Stimulated activated naive B cell treated with anti-CD40 and anti-IgM and Interleukin-4, amounts not matched to agents 10 μg/mL and 1 μg/mL and 100 μg/mL, for 72 hours (primary cell): ENCODE measurements at places on chromosomes 3 and 15.

- no peak for DNase-seq
Observed at GRCh38 chr15:32824777-32825176, 107.0 kb downstream of the GREM1 start.

GRCh38 chr3:191348098-191348497 lies 17.8 kb upstream of the UTS2B start:
- DNase-seq = no peak

DNA sequence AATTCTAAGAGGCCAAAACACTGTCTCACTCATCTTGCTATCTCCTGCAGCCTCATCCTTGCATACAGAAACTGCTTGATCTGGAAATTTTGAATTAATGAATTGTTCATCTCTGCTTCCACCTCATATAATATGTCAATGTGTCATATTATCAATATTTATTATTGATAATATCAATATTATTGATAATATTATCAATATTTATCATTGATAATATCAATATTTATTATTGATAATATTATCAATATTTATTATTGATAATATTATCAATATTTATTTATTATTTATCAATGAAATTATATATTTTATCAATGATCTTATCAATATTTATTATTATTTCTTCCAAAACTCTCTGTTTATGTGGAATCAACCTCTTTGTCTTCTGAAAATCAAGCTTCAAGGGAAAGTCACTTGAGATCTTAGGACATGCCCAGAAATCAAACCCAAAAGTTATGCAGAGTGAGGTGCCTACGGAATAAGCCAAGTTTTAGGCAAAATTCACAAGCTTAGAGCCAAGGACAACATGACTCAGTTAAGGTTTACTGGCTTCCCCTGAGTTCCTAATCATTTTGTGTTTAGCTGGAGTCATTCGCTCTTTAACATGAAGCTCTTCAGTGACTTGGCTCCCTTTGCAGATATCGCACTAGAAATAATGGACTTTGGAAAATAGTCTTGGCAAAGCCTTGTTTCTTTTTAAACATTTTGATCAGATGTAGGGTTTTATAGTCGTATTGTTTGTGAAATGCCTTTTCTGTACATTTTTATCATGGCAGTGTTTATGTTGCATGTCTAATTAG lies 297.1 kb upstream of the RARB start:
- DNase-seq = no peak

DNA sequence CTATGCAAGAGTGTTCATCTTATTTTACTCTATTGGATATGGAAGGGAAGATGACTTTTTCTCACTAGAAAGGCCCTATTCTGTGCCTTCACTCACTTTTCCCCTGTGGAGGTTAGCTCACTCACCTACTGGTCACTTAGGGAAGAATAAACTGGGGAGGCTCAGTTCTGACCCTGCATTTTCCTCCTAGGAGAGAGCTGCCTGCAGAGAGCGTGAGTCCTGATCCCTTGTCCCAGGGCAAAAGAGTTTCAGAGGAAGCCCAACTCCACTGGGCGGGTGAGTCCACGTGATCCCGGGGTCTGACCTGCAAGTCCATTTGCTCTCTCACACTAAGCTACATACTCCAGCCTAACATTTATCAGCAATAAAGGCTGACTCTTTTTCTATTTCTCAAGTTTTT lies 8.4 kb downstream of the MORC1 start:
- DNase-seq = no peak

DNA sequence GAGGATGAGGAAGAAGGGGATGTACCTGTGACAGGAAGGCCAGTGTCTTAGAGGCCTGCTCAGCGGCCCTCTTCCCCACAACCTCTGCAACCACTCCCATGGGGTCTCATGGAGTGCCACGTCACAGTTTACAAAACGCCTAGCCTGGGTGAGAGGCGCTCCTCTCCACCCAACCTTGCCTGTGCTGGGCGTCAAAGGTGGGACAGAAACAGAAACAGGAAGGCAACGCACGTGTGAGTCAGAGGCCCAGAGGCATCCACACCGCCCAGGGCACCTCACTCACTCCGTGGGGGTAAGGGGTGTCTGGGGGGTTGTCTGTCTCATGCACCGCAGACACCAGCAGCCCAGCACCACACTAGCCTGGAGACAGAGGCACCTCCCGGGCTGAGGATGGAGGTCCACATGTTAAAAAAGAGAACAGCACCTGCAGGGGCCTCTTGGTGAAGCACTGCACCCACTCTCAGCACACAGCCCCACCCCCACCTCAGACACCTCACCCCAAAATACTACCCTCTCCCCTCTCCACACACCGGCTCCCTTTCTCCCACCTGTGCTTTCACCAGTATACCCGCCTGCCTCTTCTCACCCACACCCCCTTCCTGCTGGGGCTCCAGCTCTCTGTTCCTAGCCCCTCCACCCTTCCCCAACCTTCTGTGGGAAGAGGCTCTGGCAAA lies 4.7 kb upstream of the CALML4 start:
- DNase-seq = peak; percentile 32

DNA sequence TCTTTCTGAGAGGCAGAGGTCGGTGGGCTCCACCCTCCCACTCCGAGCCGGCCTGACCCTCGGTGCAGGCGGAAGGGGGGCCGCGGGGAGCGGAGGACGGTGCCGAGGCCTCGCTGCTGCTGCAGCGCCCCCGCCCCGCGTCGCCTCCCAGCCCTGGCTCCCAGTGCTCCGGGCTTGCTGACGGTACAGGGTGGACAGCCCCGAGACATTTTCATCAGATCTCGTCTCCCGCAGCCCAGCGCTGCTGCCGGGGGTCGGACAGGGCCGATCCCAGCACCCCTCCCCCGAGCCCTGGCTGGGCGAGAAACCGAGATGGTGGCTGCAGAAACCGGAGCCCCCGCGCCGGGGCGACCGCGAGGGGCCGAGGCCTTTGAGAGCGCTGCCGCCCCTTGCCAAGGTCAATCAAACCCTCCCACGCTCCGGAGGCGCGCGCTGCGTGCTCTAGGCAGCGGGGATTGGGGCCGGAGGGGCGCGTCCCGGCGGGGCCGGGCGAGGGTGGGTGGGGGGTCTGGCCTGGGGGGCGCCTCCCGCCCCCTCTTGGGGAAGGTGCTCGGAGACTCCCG lies 42.5 kb downstream of the EPHB3 start:
- DNase-seq = no peak

GRCh38 chr3:41751597-41751996 lies 210.3 kb downstream of the ULK4 start:
- DNase-seq = no peak

DNA sequence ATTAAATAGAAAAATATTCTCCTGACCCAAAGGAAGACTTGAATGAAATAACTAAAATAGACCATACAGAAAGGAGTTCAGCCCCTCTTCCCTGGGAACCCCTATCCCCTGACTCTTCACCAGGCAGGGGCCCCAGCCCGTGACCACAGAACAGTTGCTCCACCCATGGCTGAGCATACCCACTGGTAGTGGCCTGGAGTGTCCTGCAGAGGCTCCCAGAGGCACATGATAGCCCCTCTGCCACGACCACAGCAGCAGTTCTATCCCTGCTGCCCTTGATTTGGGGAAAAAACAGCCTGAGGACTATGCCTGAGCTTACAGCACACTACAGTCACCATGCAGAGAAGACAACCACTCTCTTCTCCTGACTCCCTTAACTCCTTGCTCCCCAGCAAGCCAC lies 31.8 kb downstream of the TTC14 start:
- no peak for DNase-seq

GRCh38 chr15:100372739-100373119 lies 31.0 kb upstream of the ADAMTS17 start:
- no peak for DNase-seq

- DNase-seq = no peak
Observed at GRCh38 chr15:73387507-73388255, 18.9 kb upstream of the HCN4 start.

GRCh38 chr3:18747383-18747782 lies 322.2 kb upstream of the SATB1 start:
- no peak for DNase-seq

- DNase-seq = no peak
Observed at GRCh38 chr3:41598402-41599126, 363.3 kb downstream of the ULK4 start.

DNA sequence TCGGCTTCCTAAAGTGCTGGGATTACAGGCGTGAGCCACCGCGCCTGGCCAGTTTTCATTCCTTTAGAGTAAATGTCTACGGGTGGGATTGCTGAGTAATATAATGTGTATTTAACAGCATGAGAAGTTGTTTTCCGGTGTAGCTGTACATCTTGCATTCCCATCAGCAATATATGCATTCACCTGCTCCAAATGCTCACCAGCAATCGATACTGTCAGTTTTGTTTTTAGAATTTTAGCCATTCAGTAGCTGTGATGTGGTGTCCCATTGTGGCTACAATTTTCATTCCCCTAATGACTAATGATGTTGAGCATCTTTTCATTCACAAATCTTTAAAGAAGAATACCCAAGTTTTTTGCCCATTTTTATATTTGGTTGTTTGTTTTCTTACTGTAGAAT lies 134.8 kb upstream of the RGMA start:
- no peak for DNase-seq

DNA sequence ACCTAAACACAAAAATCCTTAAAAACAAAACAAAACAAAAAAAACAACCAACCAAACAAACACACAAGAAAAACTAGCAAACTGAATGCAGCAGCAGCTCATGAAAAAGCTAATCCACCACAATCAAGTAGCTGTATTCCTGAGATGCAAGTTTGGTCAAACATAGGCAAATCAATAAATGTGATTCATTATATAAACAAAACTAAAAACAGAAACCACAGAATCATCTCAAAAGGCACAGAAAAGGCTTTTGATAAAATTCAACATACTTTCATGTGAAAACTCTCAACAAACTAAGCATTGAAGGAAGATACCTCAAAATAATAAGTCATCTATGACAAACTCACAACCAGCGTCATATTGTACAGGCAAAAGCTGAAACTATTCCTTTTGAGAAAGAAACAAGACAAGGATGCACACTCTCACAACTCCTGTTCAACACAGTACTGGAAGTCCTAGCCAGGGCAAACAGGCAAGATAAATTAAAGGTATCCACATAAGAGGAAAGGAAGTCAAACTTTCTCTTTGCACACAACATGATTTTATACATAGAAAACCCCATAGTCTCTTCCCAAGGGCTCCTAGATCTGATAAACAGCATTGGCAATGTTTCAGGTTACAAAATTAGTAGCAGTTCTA lies 495.1 kb upstream of the SGO1 start:
- no peak for DNase-seq

- no peak for DNase-seq
Observed at GRCh38 chr3:31117854-31118253, 223.4 kb upstream of the GADL1 start.

DNA sequence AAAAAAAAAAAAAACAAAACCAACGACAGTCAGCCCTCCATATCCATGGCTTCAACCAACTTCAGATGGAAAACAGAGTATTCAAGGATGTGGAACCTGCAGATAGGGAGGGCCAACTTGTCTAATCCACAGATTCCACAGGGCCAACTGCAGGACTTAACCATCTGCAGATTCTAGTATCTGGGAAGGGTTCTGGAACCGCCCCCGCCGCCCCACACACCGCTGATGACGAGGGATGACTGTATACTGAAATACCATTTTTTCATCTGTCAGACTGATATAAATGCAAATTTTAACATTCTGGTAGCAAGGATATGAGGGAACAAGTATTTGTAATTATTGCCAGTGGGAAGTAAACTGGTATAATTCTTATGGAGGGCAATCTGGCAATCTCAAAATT lies 29.5 kb downstream of the ADPGK start:
- no peak for DNase-seq

GRCh38 chr3:52444860-52445793 lies at the start of gene SEMA3G:
Gene SEMA3G (minus strand): TSS chr3:52445103. CDS start chr3:52445027, 76 bp downstream.
- peak; percentile 65 for DNase-seq

GRCh38 chr15:31435912-31436628 lies 109.4 kb downstream of the KLF13 start:
- peak; percentile 36 for DNase-seq

GRCh38 chr3:112742934-112743333 lies 102.0 kb upstream of the CCDC80 start:
- no peak for DNase-seq

DNA sequence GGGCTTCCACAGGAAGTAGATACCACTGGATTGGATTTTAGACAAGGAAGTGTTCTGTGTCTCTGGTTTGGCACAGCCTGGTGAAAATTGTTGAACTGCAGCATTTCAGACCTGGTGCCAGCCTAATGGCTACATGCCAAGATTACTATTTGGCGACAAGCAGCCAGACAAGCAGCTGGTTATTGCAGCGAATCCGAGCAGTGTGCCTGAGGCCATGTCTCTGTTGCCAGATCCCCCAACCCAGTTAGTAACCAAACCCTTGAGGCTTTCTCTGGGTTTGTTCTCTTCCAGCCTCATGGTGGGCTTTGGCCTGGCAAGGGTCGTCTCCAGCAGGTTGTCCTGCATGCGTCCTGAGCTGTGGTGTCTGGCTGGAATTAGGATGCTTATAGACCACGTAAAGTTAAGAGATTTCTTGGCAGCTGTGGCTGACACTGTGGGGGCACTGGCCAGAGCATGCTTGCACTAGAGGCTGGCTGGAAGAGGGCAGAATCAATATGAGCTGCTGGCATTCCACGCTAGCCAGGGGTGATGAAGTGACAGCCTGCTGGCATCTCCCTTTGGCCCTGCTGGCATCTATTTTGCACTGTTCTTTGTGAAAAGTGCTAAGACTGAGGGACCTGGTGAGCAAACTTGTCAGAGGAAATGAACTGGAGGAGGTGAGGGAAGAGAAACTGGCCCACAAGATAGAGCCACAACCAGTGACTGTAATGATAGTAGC lies 172.6 kb downstream of the RBMS3 start:
- DNase-seq = no peak

DNA sequence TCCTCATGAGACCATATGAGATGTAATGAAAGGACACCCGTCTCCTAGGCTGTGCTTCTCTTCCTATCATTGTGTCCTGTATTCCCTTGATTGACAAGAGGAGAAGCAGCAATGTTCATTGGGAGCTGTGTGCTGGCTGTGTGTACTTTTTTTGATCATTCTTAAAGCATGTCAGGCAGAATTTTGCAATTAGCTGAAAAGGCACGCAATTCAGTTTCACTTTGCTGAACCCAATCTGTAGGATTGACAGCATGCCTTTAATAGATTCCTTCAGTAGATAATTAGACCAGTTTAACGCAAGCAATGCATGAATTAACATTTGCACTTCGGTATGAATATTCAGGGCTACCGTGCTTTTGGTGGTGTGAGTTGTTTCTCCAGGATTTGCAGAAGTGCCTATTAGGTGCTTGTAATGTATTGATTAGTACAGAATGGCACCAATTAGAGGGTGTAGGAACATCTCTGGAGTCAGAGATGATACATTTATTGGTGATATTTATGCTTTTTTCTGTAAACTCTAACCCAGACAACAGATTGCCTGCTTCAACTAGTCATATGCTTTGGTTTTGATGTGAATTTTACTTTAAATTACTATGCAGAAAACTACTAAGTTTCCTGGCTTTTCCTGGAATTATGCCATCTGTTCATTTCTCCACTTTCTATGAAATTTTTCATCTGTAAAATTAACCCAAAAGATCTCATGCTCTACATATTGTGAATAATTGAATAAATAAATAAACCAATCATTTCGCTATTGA lies 114.3 kb downstream of the NSUN3 start:
- no peak for DNase-seq

GRCh38 chr3:155318740-155319139 lies 25.3 kb upstream of the STRIT1 start:
- no peak for DNase-seq

GRCh38 chr3:145785668-145786067 lies 375.3 kb downstream of the PLOD2 start:
- no peak for DNase-seq
